ENCODE measurements at places on chromosomes 6 and 20. TPM values are rescaled to one million over a fixed set of nuclear protein-coding genes. Genes with fewer than 3 reads are reported as not detected.

The ADGRF4 gene
- 6.8 TPM for total RNA-seq

The CLVS2 gene
- total RNA-seq = 0.07 TPM

The BLTP3A gene
- 4.6 TPM for total RNA-seq

The FAM83B gene
- 0.07 TPM for total RNA-seq

The EYA2 gene
- total RNA-seq = 3.2 TPM

The RSPH9 gene
- total RNA-seq = 0.24 TPM
